Right forelimb (tissue), 1 donor: ENCODE measurements at places on chromosomes 7 and 10.

DNA sequence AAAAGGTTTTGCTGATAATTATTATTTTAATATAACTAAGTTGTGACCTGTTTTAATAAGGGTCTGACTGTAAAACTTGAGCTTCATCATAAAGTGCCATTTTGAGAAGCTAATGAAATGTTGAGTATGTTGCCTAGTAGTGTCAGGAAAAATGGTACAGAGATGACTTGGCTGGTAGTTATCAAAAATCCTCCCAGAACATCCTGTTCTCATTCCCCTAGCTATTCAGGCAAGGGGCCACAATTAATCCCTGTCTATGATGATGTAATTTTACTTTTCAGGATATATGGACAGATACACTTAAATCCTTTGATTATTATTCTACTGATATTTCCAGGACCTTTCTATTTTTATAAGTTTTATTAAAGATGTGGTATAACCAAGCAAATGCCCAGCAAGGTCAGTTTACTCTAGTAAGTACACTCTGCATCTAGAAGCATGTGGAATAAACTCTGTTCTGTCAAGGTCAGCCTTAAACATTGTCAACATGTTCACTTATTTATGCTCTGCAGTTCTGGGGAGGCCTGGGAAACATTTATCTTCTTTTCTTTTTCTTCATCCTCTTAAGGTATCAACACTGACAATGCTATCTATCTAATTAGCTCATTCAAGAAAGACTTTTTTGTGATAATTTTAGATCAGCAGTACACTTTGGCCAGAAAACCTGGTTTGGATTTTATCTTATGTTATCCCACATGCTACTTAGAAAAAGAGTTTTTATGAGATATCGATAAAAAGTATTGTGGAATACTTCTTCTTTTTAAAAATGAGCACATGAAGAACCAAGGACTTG is 32.1 kb downstream of the BTRC start:
- no peak for DNase-seq

DNA sequence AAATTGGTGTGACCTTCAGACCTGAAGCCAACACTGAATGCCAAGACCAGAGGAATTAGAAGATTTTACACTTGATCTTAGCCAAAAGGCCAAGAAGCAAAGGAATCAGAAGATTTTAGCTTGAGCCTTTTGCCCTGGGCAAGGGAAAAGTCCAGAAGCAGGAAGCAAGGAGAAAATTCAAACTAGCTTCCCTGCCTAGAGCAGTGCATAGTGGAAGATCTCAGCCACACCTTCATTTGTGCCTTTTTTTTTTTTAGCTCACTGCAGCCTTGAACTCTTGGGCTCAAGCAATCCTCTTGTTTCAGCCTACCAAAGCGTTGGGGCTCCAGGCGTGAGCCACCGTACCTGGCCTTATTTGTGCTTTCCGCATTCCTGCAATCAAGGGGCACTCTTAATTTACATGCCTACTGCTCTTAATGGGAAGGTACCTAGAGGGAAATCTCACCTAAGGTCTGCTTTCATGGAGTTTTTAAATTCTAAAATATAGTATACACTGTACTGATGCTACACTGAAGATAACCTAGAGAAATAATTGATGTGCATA is 8.3 kb upstream of the PIP4K2A start:
- DNase-seq = no peak

DNA sequence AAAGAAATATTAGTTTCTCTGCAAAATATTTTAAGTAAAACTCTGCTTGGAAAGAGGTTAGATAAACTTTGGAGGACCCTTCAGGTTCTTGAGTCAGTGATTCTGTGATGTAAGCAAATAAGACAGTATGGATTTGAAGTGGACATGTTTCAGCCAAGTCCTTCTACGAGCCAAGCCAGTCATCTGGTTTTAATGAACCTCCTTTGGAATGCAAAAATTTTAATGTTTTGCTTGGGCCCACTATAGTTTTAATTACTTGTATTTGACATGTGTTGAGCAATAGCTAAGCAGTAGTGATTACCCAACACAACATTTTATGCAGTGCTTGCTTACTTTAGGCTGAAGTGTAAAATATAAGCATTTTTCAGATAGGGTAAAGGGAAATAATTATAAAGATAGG is 296.3 kb upstream of the SEMA3D start:
- DNase-seq = peak; percentile 55

DNA sequence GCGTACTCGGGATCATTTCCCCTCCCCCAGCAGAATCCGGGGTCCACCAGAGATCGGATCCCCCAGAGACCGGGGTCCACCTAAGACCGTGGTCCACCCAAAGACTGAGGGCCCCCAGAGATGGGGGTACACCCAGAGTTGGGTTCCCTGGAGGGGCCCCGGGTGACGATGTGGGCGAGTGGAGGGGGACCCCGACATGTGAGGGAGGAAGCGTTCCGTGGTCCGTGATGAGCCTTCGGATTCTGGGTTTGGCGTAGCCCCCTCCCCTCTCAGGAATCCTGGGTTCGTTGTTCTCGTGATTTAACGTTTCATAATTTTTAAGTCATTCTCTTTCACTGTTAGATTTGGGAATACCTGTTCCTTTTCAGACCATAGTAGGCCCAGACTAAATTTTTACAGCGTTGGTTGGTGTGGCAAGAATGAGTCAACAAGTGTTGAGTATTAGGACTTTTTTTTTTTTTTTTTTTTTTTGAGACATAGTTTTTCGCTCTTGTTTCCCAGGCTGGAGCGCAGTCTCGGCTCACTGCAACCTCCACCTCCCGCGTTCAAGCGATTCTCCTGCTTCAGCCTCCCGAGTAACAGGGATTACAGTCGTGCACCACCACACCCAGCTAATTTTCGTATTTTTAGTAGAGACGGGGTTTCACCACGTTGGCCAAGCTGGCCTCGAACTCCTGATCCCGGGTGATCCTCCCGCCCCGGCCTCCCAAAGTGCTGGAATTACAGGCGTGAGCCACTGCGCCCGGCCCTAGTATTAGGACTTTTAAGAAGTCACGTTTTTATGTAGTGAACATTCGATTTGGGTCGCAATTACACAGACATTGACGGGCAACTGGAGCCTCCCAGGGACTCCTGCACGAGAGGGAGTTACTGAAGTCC is 672 bp downstream of the GTPBP4 start:
- DNase-seq = no peak

- DNase-seq = no peak
Measured at GRCh38 chr7:84102213-84102612, 92.4 kb downstream of the SEMA3A start.

DNA sequence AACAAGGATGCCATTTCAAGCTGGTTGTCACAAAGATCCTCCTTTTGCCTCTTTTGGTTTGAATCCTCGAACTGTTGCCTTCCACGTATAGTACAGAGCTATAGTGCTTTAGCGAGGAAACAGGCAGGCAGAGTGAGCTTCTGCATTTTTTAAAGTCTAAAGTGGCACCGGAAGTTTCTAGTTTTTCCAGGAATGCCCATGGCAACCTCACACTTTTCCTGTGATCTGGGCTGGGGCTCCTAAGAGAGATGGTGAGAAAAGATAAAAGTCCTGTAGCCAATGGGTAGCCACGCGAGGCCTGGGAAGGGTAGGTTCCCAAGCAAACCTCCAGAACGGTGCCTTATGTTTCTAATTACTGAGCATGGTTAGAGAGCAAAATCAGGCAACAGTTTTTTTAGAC is 76.7 kb downstream of the CALD1 start:
- DNase-seq = no peak

GRCh38 chr7:42236266-42236975 is 588 bp downstream of the GLI3 start:
- DNase-seq = peak; percentile 84

DNA sequence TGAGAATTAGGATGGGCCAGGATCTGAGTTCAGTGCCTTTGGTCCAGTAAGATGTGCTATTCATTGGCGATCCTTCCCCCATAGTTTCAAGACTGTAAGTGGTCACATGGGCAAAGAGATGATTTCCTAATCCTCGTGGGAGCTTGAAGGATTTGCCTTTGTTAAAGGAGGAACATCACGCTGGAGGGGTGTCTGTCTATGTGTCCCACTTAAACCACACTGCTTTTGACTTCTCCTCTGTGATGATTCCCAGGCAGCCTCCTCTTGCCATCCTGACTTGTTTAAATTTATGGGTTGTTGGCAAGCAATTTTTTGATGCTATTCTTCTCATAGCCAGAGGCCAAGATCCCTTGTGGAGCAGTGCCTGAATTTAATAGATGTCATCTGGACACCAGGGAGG is 154.0 kb downstream of the TCF7L2 start:
- DNase-seq = no peak

DNA sequence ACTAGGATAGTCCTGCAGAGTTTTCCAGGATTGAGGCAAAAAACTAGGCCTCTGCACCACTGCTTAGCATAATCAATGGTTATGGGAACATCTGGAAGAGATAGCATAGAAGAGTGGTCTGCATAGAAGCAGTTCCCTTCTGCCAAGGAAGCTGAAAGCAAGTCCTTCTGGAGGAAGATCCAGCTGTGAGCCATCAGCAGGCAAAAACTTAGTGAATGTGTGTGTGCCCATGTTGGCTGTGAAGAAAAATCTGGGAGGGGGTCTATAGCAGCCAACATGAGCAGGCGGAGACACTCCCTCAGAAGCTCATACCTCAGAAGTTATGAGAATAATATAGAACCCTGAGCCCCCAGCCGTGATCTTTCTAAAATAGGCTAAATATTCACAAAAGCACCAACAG is 228.1 kb upstream of the STEAP1 start:
- DNase-seq = no peak

- no peak for DNase-seq
Measured at GRCh38 chr7:107172276-107173032, 3.7 kb downstream of the HBP1 start.

DNA sequence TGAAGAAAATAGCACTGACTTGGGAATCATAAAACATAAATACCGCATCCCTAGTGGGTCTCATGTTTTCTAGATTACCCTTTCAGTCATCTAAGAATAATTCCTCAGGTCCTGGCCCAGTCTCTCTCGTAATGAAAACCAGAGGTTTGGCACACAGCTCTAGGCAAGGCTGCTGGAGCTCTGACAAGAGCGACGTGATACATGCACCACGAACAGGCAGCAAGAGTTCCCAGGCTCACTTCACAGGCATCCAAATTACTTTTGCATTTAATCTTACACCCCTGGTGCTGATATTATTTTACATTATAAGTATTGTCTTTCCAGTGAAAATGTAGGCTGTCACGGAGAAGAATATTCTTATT is 105.2 kb downstream of the THSD7A start:
- DNase-seq = peak; percentile 86

GRCh38 chr10:113907166-113907565 is 52.7 kb downstream of the NHLRC2 start:
- DNase-seq = no peak

GRCh38 chr7:46206476-46207060 is 285.5 kb upstream of the IGFBP3 start:
- DNase-seq = no peak

DNA sequence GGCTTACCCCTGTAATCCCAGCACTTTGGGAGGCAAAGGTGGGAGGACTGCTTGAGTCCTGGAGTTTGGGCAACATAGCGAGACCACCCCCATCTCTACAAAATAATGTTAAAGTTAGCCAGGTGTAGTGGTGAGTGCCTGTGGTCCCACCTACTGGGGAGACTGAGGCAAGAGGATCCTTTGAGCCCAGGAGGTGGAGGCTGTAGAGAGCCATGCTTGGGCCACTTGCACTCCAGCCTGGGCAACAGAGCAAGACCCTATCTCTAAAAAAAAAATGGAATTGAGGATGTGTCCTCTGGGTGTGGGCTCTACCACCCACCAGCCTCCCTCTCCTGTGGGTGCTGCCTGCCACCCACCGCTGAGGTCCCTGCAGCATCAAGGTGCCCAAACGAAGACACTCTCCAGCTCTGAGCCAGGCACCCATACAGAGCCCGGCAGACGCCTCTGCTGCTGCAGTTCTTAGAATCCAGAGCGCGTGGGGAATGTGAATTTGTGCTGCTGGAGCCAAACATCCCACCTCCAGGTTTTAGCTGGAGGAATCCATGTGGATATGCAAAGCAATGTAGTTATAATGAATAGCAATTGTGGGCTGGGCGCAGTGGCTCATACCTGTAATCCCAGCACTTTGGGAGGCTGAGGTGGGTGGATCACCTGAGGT is 176.0 kb upstream of the TNRC18 start:
- no peak for DNase-seq

DNA sequence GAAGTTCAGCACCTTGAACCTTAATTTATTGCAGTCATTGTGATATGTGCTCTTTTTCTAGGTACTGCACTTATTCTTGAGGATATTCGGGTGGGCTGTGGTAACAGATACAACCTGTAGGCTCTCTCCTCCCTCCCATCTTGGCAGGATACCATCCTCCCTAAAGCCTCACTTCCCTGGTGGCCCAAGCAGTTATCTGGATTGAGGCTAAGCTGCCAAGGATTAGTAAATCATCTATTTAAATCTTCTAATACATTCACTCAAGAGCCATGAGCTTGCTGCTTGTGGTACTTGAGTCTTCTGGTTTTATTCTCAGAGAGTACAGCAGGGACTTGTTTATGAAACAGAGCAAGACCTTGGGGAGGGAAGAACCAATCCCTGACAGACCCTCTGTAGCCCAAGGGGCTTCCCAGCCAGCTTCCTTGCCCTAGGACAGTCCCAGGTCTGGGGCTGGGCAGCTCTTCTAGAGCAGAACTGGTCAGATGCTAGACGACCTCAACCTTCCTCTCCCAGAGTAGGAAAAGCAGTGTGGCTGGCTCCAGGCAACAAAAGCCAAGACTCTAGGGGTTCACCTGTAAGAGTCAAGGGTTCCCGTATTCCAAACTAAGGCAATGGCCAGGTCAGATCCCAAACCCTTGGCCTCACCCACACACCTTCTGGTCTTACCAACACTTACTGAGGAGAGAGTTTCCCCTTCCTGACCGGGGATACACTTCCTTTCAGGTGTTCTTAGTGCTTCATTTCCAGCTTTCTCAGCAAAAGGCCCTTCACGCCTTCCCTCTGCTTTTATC is 21.3 kb downstream of the WNT8B start:
- no peak for DNase-seq
